ENCODE measurements at places on chromosomes 5 and 9.
A peak's percentile ranks its signal among the peaks of the same experiment; 100 is the strongest.

DNA sequence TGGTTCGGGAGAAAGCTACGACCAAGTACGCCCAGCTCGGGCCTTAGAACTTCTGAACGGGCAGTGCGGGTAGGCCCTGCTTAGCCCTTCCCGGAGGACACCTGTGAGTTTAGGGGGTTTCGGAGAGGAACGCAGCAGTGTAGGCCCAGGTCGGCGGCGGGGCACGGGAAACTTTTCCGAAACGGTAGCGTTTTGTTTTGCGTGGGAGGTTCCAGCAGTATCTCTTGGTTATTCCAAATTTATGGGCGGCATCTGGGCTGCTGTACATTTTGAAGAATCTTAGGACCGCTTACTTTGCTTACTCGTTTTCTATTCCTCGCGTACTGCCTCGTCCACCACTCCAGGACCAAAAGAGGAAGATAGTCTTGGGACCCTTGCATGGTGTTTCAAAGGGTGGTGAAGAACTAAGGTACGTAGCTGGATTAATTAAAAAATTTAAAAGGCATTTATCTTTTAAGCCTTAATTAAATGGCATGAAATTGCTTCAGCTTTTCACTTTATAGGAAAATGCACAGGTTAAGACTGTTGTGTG lies 492 bp downstream of the TENT2 start:
- DNase-seq = no peak

GRCh38 chr5:80607343-80607742 lies 37.3 kb upstream of the ANKRD34B start:
- DNase-seq = no peak

- no peak for DNase-seq
These were observed 687.9 kb upstream of the RGMB start for GRCh38 chr5:98085593-98085992.

DNA sequence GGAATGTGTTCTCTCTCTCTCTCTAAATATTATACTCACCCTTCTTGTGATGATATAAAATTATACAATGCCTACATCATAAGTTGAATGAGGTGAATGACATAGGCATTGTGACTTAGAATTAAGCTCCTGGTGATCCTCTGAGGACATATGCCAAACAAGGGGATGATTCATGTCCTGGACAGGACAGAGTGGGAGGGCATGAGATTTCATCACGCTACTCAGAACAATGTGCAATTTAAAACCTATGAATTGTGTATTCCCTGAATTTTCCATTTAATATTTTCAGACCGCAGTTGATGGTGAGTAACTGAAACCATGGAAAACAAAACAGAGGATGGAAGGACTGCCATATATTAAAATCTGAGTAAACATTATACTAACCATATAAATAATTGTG lies 782.2 kb upstream of the NUDT12 start:
- DNase-seq = peak; percentile 0
